Psoas muscle (tissue), 8 donors: ENCODE measurements at places on chromosomes 3 and 15.

GRCh38 chr15:101570241-101570640 lies 80.7 kb upstream of the PCSK6 start:
- DNase-seq: no peak

GRCh38 chr15:58947179-58947578 lies 13.7 kb upstream of the SLTM start:
- no peak for DNase-seq

- DNase-seq: no peak
Observed at GRCh38 chr15:55778932-55779331, 36.0 kb upstream of the PRTG start.

DNA sequence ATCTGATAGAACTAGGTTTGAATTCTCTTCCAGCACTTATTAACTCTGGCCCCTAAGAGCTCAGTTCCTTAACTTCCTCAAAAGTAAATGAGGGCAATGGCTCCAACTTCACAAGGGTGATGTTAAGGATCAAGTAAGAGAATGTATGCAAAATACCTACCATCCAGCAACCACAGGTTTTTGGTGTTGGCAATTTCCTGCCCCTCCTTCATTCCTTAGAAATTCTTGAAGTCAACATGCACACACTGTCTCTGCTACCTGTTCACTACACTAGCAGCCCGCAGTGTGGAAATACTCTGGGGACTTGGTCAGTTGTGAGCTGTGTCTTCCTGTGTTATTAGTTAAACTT lies 5.0 kb downstream of the ZBED2 start:
- DNase-seq: no peak

- no peak for DNase-seq
Observed at GRCh38 chr15:43225201-43225949, 4.6 kb upstream of the EPB42 start.

- DNase-seq: no peak
Observed at GRCh38 chr3:159604151-159604581, 384.5 kb upstream of the IL12A start.

GRCh38 chr15:94638183-94638582 lies 406.8 kb downstream of the MCTP2 start:
- DNase-seq: no peak

GRCh38 chr3:72565593-72565992 lies 282.7 kb downstream of the SHQ1 start:
- no peak for DNase-seq

DNA sequence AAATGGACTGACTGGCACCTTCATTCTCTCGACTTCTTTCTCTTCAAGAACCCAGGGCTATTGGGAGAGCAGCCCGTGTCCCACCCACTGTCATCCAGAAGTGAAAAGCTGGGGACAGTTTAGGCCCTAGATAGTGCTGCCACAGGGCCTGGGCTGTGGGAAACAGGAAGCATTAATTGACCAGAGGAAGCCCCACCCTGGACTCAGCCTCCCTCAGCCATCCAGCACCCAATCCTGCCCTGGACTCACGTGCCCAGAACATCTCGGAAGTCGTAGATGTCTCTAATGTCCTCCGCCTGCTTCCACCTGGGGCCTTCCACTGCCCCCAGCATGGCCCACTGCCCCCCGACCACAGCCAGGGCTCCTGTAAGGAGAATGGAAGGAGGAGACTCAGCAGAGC lies 2.3 kb downstream of the CAMK1 start:
- DNase-seq: no peak

DNA sequence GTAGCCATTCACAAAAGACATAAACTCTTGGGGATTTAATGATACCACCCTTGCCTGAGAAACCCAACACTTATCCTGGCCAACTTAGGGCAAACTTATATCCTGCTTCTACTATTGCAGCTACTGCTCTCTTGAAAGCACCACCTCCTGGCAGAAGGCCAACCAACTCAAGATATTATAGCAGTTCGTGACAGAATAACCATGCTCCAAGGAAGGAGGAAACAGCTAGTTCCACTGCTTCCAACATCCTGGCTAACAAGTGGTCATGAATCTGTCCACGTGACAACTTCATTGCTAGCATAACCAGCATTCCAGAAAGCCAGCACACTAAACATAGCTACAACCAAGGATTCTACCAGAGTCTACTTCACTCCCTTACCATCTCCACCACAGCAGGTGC lies 1037.5 kb downstream of the TBL1XR1 start:
- no peak for DNase-seq

DNA sequence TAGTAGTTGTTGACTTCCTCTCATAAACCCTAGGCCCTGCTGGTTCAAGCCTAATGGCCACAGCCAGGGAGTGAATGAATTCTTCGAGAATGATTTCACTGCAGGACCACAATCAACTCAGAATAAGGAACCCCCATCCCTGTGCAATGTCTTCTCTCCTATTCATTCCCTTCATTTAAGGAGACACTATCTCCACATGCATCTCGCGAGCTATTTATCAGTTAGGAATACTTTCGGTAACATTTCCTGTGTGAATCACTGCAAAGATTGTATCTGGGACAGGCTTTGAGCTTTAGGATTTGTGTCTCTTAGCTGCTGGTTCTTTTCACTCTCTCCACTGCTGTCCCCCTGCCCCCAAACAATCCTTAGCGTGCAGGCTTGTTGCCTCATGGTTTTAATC lies 94.4 kb downstream of the MYLK start:
- no peak for DNase-seq

- no peak for DNase-seq
Observed at GRCh38 chr3:48664313-48664644, 1.6 kb upstream of the CELSR3 start.

GRCh38 chr3:85835857-85836440 lies 877.2 kb downstream of the CADM2 start:
- DNase-seq: no peak

GRCh38 chr3:100719136-100719535 lies 9.8 kb downstream of the TFG start:
- DNase-seq: no peak

- no peak for DNase-seq
Observed at GRCh38 chr3:67517781-67518180, 136.6 kb downstream of the SUCLG2 start.

GRCh38 chr3:53223541-53223966 lies 32.3 kb downstream of the TKT start:
- peak; percentile 23 for DNase-seq

DNA sequence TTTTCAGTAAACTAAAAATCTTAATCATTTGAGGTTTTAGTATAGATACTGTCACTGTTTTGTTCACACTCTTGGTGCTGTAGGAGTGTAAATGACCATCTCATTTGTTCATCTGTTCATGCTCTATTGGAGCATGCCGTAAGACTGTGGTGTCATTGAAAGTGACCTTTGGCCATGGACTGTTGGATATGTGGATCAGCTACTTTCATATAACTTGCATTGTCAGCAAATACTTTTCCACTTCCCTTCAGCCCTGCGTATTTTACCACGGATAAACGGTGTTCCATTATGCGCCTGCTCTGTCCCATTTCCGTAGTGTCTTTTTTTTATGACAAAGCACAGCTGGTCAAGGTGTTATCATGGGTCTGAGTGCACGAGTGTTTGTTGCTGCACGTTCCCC lies 32.6 kb upstream of the SENP5 start:
- DNase-seq: no peak
